Left colon (tissue), 2 donors: ENCODE measurements at places on chromosomes 11 and 22. TPM values are rescaled to one million over a fixed set of nuclear protein-coding genes. Genes with fewer than 3 reads are reported as not detected.
A peak's percentile ranks its signal among the peaks of the same experiment; 100 is the strongest.

- no peak for DNase-seq
Measured at GRCh38 chr11:118318581-118319336, 14.2 kb downstream of the CD3E start.

DNA sequence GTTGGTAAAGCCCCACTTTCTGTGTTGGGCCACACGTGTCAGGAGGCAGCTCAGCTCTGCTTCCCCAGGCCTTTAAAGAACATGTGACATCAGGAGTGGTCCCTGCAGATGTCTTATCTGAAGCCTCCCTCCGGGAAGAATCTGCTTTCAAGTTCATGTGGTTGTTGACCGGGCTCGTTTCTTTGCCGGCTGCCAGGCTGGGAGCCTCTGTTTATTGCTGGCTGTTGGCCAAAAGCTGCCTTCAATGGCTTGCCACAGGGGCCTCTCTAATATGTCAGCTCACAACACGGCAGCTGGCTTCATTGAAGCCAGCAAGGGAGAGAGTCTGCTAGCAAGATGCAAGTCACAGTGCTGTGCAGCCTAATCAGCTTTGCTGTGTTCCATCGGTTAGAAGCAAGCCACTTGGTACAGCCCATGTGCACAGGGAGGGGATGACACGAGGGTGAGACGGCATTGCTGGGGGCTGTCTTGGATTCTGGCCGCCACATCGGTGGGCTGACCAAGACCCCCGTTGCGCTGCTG lies 14.6 kb downstream of the MRGPRF start:
- peak; percentile 24 for DNase-seq

GRCh38 chr22:36284171-36284571 lies 31.2 kb downstream of the APOL1 start:
- DNase-seq, result no peak

DNA sequence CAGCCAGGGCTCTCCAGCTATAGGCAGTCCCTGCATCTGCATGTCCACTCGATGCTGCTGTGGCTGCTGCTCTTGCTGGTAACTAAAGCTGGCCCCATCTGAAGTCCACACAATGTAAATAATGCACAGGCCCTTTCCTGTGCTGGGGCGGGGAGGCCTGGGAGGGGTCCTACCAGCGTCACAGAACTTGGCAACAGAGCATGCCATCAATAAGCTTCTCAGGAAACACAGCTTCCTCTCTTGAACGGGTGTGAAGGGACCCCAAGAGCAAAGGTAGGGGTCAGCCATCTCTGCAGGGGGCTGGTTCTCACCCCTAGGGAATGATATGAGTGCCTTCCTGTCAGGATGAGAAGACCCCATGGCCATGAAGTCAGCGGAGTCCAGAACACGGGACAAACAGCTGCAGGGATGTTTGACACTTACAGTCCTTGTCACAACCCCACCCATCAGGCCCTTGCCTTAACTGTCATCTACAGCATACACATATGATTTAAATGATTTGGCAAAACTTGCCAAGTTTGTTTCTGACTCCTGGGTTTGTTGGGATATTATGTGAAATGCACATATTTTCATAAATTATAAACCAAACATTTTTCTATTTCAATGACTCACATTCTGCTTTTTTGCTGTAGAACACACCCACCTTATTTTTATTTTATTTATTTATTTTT lies 39.1 kb upstream of the LYVE1 start:
- DNase-seq, result no peak

- peak; percentile 16 for DNase-seq
Measured at GRCh38 chr11:67656278-67656922, 5.9 kb upstream of the ACY3 start.

DNA sequence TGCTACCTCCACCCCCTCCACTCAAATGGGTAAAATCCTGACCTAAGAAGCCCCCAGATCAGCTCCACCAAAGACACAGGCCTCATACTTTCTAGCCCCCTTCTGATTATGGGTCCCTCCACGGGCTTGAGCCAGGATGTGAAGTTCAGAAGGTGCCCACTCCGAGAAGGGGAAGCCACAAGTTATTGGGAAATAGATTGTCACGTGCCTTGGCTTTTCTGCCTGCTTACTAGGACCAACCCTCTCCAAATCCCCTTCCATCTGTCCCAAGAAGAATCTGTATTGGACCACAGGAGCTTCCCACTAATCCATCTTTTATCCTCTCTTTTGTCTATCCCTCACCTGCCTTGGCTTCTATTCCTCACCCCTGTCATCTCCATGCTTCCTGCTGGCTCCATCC lies 3.0 kb upstream of the NRGN start:
- DNase-seq, result no peak

DNA sequence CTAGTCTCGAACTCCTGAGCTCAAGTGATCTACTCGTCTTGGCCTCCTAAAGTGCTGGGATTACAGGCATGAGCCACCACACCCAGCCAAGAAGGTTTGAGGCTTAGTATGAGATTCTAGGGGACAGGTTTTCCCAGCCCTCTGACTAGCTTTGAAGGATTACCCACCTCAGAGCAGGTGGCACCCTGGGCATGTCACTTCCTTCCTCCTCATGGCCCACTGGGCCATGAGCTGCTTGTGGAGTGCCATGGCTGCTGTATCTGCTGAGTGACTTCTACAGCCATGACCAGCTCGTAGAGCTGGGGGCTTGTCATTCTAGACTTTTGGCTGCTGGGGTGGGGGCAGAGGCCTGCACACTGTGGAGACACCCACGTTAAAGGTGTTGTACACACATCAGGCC lies 25.1 kb downstream of the TOM1 start:
- no peak for DNase-seq

GRCh38 chr11:25597696-25598095 lies 734.2 kb upstream of the ANO3 start:
- no peak for DNase-seq

GRCh38 chr22:50677493-50678217 lies 5.0 kb downstream of the SHANK3 start:
- DNase-seq, result no peak

GRCh38 chr11:126197277-126197939 lies 14.0 kb downstream of the RPUSD4 start:
- no peak for DNase-seq

DNA sequence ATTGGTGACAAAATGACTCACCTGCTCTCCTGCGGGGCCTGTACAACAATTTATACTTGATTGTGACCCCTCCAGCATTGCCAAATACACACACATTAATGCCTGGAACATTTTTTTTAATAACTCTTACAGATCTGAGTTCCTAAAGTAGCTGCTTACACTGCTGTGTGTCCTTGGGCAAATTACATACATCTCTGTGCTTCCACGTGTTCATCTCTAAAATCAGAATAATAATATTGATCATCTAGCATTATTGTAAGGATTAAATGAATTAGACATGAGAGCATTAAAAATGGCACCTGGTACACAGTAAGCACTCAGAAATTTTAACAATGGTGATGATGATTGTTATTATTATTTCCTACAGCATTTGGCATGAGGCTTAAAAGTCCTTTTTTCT lies 21.5 kb upstream of the WT1 start:
- no peak for DNase-seq

DNA sequence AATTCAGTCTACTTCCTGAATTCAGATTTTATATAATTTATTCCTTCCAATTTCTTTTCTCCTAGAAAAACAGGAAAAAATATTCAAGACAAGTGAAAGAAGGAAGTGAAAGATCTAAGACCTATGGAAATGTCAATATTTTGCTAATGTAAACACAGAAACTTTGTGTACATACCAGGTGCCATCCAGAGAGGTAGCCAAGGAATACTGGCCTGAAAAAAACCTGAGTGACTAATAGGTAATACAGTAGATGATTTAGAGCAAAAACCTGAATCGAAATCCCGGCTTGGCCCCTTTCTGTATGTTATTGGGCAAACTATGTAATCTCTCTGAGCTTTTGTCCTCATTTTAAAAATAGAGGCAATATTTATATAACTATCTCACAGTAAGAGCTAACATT lies 59.2 kb upstream of the FSHB start:
- DNase-seq, result no peak

GRCh38 chr11:1690167-1691025 lies 6.6 kb upstream of the KRTAP5-6 start:
- no peak for DNase-seq

GRCh38 chr11:446891-447290 lies 3.2 kb upstream of the PTDSS2 start:
- peak; percentile 66 for DNase-seq

The IMMP1L gene
- total RNA-seq, result 16.9 TPM

The CADM1 gene
- total RNA-seq, result 5.8 TPM

The POTEH gene
- not detected for total RNA-seq

The SUSD2 gene
- total RNA-seq, result 2.7 TPM

The OR56A1 gene
- not detected for total RNA-seq

The CATSPERZ gene
- 0.98 TPM for total RNA-seq

The ANO3 gene
- 0.09 TPM for total RNA-seq

The FGF19 gene
- not detected for total RNA-seq

The PLAAT5 gene
- 1.1 TPM for total RNA-seq

The P2RY6 gene
- total RNA-seq, result 1.5 TPM

The NELL1 gene
- 0.89 TPM for total RNA-seq

The GUCY1A2 gene
- total RNA-seq, result 1.2 TPM

The COA4 gene
- total RNA-seq, result 72.5 TPM
